ENCODE measurements at places on chromosomes 4 and X. TPM values are rescaled to one million over a fixed set of nuclear protein-coding genes. Genes with fewer than 3 reads are reported as not detected.

Gene LPAR4
- total RNA-seq, result not detected

Gene CPLX1
- total RNA-seq, result 0.48 TPM

GRCh38 chrX:15579778-15580747, 20.7 kb downstream of the ACE2 start:
- no peak for DNase-seq

- DNase-seq, result no peak
Measured at GRCh38 chr4:168612450-168613135, 115.7 kb downstream of the PALLD start.
